Ovary (tissue), 10 donors: ENCODE measurements at places on chromosomes 4 and X. TPM values are rescaled to one million over a fixed set of nuclear protein-coding genes. Genes with fewer than 3 reads are reported as not detected.

The VEGFD gene
- polyA plus RNA-seq, result 2.5 TPM

The UBL4A gene
- polyA plus RNA-seq, result 21.6 TPM

The SFRP2 gene
- polyA plus RNA-seq, result 96.2 TPM

The PALLD gene
- 605 TPM for polyA plus RNA-seq

The RAI2 gene
- 43.6 TPM for polyA plus RNA-seq

The GPRASP2 gene
- polyA plus RNA-seq, result 33.3 TPM

The DCAF8L2 gene
- polyA plus RNA-seq, result 0.61 TPM

The RHOXF2B gene
- polyA plus RNA-seq, result 0.17 TPM

The PNPLA4 gene
- polyA plus RNA-seq, result 19.7 TPM

The NPNT gene
- polyA plus RNA-seq, result 13.3 TPM

The MAGEC3 gene
- not detected for polyA plus RNA-seq

The CXCL11 gene
- 1.1 TPM for polyA plus RNA-seq

The UNC5C gene
- polyA plus RNA-seq, result 8.9 TPM

The BMPR1B gene
- 13.3 TPM for polyA plus RNA-seq

The TREX2 gene
- 0.76 TPM for polyA plus RNA-seq

The CXCL3 gene
- polyA plus RNA-seq, result 1.1 TPM

The CRMP1 gene
- polyA plus RNA-seq, result 4.9 TPM

The TMEM156 gene
- polyA plus RNA-seq, result 1.1 TPM
